ENCODE measurements at places on chromosomes 1 and 21.

DNA sequence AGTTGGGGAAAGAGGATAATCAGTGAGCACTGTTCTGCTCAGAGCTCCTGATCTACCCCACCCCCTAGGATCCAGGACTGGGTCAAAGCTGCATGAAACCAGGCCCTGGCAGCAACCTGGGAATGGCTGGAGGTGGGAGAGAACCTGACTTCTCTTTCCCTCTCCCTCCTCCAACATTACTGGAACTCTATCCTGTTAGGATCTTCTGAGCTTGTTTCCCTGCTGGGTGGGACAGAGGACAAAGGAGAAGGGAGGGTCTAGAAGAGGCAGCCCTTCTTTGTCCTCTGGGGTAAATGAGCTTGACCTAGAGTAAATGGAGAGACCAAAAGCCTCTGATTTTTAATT lies 42.7 kb downstream of the YARS1 start:
- no peak for DNase-seq

- no peak for DNase-seq
These were observed 21.3 kb upstream of the CDCP2 start for GRCh38 chr1:54174106-54174505.

GRCh38 chr1:160494620-160495019 lies 28.4 kb downstream of the SLAMF6 start:
- no peak for DNase-seq

DNA sequence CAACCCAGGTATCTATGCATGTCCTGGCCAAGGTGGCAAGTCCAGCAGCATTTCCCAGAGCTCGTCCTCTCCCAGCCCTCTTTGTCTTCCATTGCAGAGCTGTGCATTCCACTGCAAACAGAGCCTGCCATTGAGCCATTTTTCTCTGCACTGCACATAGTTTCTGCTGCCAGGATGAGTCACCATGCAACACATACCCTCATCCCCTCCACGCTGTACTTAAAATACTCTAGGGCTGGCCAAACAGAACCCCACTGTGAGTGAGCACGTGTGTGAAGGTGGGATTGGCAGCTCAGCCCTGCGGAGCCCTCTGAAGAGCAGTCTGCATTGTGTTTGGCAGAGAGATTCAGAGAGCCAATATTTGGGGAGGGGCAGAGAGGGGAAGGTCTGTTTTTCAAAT lies 3.9 kb upstream of the ATP1B1 start:
- DNase-seq: no peak

DNA sequence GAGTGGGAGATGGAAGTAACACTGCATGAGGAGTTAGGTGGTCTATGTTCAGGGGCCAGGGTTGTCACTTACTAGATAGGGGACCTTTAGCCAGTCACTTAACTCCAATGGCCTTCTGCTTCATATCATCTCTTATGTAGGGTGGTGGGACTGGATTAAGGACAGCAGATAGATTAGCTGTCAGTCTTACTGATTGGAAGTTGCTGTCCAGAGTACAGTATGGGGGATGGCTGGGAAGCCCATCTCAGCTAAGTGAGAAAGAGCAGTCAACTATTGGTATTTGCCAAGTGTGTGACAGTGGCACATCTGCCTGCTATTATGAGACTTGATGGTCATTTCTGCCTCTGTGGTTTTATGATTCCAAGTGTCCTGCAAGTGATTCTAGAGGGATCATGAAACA lies 130.9 kb downstream of the FGGY start:
- no peak for DNase-seq

- no peak for DNase-seq
These were observed 99.3 kb upstream of the RALGPS2 start for GRCh38 chr1:178625695-178626094.

All from lower leg skin (tissue), 4 donors.